ENCODE measurements at places on chromosomes 6 and 20.

DNA sequence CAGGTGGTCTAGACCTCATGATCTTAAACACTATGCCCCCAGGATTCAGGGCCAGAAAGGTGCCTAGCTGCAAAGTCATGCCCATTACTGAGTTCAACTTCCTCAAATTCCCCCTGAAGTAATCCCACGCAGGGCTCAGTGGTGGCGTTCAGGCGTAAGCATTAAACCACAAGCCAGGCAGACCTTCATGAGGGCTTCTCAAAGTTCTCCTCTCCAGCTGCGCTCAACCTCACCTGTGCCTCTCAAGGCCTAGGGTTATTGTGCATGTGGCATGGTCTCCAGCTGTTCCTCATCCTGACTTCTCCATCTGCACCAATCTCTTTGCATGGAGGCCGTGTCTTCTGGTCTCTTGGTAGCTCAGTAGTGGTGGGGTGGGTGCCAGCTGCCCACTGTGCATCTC, 113.6 kb downstream of the TSHZ2 start:
- DNase-seq, result no peak

GRCh38 chr20:49320460-49320859, 42.6 kb upstream of the ZNFX1 start:
- no peak for DNase-seq

GRCh38 chr20:38192323-38192885, 27.3 kb upstream of the TGM2 start:
- no peak for DNase-seq

- no peak for DNase-seq
Measured at GRCh38 chr6:74976701-74977100, 229.2 kb downstream of the COL12A1 start.

- DNase-seq, result no peak
Measured at GRCh38 chr6:150646228-150646627, 46.5 kb downstream of the PLEKHG1 start.

DNA sequence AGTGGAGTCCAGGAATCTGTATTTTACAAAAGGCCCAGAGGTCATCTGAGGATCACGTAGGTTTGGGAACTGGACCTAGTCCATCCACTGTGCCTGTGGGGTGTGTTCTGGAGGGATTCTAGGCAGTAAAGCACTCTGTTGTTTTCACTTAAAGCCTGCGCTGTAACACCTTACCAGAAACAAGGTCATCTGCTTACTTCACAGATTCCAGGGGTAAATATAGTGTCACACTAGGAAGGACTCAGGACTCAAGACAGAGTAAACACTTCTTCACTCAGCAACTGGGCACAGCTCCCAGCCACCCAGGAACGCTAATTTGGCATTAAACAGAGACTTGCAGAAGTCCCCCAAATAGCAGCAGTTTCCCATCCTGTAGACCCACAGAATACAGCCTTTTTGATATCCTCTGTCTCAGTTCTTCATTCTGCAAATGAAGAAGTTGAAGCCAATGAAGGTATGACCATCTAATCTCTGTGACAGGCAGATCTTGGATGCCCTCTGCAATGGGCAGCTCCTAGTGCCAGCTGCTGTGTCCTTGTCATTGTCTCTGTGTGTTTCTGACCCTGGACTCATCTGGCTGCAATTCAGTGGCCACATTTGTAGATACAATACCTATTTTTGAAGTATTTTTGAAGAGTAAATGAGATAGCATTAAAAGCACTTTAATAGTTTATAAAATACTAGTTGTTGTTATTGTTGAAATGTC, 129.1 kb downstream of the SLC24A3 start:
- DNase-seq, result no peak

GRCh38 chr6:143241111-143241510, 180.4 kb downstream of the AIG1 start:
- no peak for DNase-seq

DNA sequence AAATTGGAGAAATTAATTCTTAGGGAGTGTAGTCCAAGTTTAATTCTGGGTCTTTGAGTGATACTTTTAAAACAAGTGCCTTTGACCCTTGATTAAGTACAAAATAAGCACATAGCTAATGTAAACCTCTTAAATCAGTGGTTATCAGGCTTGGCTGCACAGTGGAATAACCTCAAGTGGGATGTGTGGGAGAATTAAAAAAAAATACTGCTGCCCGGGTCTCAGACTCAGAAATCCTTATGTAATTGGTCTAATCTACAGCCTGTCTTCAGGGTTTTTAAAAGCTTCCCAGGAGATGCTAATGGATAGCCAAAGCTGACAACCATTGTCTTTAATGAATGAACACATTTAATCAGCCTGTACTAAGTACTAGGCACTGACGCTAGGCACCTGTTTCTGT, 28.5 kb upstream of the TMEM14A start:
- DNase-seq, result no peak

GRCh38 chr20:17560344-17561074, 9.4 kb upstream of the DSTN start:
- no peak for DNase-seq
